AG04449 (cell line): ENCODE measurements at places on chromosomes 6 and 20.

DNA sequence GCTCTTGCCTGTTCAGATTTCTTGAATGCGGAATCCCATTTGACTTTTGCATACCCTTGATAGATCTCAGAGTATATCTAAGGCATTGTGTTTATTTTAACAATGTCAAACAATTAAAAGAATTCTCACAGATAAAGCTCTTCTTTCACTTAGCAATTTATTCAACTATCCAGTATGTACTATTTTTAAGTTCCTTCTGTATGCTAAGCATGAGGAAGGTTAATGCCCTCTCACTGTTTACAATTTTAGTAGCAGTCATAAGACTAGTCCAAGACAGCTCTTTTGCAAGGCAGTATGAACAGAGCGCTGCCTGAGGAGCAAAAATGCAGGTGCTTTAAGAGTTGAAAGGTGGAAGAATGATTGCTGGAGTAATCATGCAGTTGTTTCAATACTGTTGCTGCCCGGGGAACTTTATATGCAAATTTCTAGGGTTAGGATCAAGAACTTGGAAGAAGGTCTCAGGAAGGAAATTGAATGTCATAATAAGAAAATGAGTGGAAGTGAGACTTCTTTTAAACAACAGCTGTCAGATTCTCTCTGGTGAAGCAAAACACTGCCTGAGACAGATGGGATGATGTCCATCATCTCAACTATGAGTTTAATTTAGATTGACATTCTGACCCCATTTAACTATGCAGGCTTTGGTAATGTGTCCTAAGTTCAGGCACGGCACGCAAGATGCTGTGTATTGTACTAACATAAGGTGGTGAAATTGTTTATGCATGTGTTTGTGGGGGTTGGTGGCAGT, 1303.5 kb upstream of the CITED2 start:
- DNase-seq = no peak

DNA sequence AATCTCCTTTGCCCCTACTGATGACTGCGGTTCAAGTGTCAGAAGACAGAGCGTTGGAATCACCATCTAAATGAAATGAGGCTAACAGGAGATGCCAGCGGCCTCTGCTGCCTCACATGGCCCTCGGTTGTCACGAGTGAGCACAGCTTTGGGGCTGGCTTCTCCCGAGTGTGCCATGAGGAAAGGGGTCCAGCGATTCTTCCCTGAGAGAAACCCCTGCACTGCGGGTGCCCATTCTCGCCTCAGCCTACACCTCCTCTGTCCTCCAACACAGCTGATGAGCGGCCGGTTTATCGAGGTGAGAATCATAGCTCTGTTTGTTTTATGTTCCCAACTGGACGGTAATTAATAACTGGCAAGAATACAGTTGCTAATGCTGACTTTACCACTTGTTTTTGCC, 144.7 kb upstream of the RPS6KA2 start:
- no peak for DNase-seq

DNA sequence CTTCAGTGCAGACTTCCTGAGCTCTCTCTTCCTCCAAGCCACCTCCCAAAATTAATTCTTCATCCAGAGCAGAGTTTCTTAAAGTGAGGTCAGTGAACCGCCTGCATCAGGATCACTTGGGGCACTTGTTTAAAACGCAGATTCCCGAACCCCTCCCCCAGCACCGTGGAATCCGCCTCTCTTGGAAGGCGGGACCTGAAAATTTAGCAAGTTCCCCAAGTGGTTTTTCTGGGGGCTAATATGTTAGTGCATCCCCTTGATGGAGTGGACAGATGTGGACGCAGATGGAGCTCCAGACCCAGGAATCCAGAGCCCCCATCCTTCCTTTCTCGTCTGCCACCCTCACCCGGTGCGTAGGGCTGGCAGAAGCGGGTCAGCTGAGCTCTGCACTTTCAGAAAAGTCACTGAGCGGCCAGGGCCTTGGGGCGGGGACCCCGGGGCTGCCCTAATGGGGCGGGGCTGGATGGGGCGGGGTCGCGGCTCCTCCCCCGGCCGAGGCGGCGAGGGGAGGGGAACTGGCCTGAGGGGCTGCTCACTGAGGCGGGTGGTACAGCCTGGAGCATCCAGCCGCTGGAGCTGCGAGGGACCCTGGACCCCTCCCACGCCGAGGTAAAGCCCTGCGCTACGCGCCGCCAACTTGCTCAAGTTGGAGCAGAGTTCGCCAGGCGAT, at the start of the genes DEFB124 and REM1:
Gene DEFB124 (minus strand): TSS at position 370 of the 670 bp plus-strand sequence. CDS start 2,114 bp downstream, outside the sequence.
Gene REM1 (plus strand): TSS at position 531 of the 670 bp plus-strand sequence. CDS start 1,158 bp downstream, outside the sequence.
- DNase-seq = no peak

DNA sequence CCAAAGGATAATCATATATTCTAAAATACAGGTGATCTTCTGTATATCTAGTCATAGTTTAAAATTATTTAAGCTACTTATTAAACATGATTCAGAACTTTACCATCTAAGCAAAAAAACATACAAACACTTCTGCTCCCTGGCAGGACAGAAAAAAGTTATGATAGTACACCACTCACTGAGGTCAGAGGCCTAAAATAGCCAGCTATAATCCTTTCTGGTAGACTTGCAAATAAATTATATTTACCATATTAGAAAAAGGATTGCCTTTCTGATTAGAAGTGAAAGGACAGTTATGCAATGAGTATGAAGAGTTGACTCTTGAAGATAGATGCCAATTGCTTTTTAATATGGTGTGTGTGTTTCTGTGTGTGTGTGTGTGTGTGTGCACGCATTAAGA, 207.4 kb downstream of the BMP2 start:
- no peak for DNase-seq

DNA sequence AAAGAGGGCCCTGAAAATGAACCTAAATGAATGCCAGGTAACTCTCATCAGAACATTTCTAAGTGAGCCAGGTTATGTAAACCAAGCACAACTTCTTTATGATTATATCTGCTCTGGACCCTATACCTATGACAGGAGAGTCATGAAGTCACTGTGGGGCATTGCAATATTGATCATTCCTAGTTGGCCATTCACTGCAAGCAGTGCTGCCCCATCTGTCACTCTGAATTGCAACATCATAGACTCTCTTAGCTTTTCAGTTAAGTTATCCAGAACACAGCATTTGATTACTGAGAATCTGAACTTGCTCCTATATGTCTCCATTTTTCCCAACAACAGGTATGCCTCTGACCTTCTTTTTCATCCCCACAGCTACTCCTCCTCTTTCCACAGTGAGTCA, 3.3 kb downstream of the COL21A1 start:
- DNase-seq = no peak

DNA sequence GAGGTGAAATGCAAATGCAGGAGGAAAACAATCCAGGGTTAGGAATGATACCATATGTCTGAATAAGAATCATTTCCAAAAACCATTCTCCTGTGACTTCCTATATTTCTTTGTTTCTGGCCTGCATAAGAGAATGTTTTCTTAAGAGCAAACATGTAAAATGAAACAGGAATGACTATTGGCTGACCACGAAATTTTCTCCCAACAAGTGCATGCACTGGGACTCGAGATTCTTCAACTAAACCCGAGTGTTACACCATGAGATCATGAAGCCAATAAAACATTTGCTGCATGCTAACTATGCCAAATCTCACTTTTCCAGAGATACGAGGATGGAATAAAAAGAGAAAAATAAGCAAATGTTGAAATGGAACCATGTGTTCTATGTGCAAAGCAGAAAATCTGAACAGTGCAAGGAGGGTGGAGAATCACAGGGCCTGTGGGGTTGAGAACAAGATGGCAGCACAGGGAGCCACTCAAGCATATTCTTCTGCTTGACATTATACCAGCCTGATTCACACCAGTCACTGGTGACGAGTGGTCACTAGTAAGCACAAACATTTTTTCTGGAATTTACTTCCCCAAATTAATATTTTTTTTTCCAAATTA, 212.2 kb upstream of the FOXA2 start:
- DNase-seq = peak; percentile 69

DNA sequence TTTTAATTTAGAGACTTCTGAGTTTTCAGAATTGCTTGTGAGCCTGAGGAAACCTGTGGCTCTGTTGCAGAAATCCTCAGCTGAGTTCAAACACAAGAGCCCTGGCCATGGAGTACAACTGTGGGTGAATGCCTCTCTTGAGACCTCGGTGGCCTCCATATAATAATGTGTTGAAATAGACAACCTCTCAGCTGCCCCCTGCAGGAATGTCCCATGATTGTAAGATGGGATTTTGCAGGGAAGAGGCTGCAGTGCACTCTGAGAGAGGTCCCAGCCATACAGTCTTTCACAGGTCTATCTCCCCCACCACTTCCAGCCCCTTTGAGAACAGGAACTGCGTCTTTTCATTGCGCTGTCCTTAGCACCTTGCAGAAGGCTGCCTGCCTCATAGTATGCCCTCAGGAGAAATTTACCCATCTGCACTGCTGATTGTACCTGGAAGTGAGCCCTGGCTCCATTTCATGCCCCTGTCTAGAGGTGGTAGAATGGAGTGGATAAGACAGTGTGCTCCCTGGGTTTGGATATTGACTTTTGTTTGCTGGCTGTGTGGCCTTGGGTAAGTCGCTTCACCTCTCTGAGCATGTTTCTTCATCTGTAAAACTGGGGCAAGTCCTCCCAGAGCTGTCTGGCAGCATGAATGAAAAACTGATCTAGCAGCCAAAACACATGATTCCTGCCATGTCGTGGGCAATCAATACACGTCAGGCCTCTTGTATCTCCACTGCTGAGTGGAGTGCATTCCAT, 16.8 kb upstream of the CDH22 start:
- no peak for DNase-seq

GRCh38 chr6:11604836-11605506, 67.4 kb downstream of the TMEM170B start:
- DNase-seq = no peak

DNA sequence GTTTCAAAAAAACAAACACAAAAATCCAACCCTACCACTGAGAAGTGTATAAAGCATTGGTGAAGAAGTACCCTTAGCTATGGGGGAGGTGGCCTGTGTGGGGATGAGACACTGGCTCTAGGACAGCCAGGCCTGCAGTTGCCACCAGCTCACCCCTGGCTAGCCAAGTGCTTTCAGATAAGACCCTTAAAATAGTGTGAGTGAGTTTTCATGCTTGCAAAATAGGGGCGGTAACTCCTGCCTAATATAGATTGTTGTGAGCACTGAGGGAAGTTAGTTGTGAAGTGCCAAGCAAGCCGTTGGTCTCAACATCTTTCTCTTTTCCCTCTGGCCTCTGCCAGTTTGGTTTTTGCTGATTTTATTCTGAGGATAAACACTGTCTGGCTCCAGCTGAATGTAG, 11.3 kb downstream of the PPP1R3G start:
- no peak for DNase-seq

- DNase-seq = no peak
Measured at GRCh38 chr6:64217721-64218620, 582.4 kb downstream of the PHF3 start.

DNA sequence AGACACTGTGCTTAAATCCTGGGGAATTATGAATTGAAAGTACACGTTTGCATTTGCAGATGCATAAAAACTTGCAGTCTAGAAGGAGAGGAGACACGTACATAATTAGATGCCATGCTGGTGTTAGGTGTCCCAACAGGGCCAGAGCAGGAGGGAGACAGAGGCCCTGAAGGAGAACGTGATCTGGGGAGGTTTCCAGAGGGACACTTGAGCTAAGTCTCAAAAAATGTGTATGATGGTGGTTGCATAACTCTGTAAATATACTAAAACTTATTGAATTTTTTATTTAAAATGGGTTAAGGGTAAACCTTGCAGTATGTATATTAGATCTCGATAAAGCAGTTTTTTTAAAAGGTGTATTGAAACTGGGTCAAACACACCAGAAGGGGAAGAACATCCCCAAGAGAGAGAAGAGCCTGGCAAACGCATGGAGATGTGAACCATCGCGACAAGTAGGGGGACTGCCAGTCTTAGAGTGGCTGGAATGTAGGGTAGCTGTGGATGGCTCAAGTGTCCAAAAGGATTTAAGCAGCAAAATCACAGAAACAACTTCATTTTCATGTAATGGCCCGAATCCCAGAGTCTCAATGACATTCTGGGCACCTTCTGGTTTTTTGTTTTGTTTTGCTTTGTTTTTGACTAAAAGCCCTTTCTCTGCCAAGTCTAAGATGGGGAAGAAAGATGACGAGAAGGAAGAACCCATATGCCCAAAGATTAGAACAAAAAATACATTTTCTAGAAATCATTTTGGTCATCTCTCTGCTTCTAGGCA, 15.3 kb downstream of the TRAF3IP2 start:
- no peak for DNase-seq

DNA sequence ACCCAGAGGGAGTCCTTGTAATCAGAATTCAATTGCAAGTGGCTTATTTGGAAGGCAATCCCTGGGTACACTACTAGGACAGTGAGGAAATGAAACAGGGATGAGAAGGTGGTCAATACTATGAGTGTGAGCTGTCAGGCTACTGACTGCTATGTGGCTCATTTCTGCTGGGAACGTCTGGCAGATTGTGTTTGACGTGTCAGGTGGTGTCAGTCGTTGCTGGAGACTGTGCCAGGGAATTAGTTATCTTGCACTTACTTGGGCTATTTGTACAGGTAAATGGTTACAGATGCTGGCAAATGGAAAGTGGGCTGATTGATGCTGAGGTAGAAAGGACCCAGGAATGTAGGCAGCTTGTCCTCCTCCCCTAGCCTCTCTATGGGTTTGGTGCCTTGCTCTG, 17.4 kb downstream of the CST4 start:
- no peak for DNase-seq

GRCh38 chr6:43575105-43575771, 600 bp downstream of the XPO5 start:
- DNase-seq = no peak

- DNase-seq = no peak
Measured at GRCh38 chr20:40497899-40498691, 190.9 kb downstream of the MAFB start.

DNA sequence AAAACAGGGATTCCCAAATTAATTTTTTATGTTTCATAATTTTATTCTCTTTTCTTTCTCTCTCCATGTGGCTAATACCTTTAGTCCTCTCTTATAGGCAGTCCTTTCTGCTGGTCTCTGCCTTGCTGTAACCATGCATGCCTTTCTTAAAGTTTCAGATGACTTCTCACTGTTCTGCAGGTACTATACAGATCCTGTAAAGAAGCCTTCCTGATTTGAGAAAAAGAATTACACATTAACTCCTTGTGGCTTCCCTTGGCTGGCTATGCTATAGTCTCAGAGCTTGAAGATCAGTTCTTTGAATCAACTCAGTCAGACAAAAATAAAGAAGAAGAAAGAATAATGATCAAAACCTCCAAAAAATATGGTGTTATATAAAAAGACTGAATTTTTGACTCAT, 7.3 kb upstream of the GPR63 start:
- no peak for DNase-seq

GRCh38 chr6:140923048-140923447, 1209.7 kb upstream of the GJE1 start:
- DNase-seq = no peak
